ENCODE measurements at places on chromosomes 2 and 18. TPM values are rescaled to one million over a fixed set of nuclear protein-coding genes. Genes with fewer than 3 reads are reported as not detected.

AKAIN1 gene
- total RNA-seq: not detected

LRRC30 gene
- total RNA-seq: not detected

CD8A gene
- total RNA-seq: 0.34 TPM

CDKL4 gene
- total RNA-seq: not detected

NDUFB3 gene
- 144 TPM for total RNA-seq

C2orf80 gene
- total RNA-seq: not detected

AQP4 gene
- not detected for total RNA-seq

BOLL gene
- not detected for total RNA-seq

IWS1 gene
- total RNA-seq: 40.5 TPM

IL36RN gene
- 0.05 TPM for total RNA-seq

GPR45 gene
- not detected for total RNA-seq

CXCR4 gene
- total RNA-seq: 0.71 TPM

DOK6 gene
- total RNA-seq: not detected

TUBA4A gene
- 314 TPM for total RNA-seq

QPCT gene
- 21.2 TPM for total RNA-seq

LCT gene
- total RNA-seq: 0.03 TPM

UGT1A8 gene
- total RNA-seq: 0.07 TPM

SH3BP4 gene
- total RNA-seq: 41.0 TPM

COL5A2 gene
- total RNA-seq: 41.6 TPM

PSMA8 gene
- total RNA-seq: not detected

IL1R1 gene
- total RNA-seq: 32.8 TPM

IL1RL1 gene
- total RNA-seq: 0.56 TPM

GAL3ST2 gene
- 0.13 TPM for total RNA-seq

POTEI gene
- total RNA-seq: not detected

GKN1 gene
- total RNA-seq: not detected

ZBTB7C gene
- total RNA-seq: 0.33 TPM

Measured in A549 treated with GW870086 at 1 μM for 4 hours (cell line).